ENCODE measurements at places on chromosomes 1 and 21. TPM values are rescaled to one million over a fixed set of nuclear protein-coding genes. Genes with fewer than 3 reads are reported as not detected.
A peak's percentile ranks its signal among the peaks of the same experiment; 100 is the strongest.

Gene RAVER2
- 13.2 TPM for total RNA-seq

Gene IGSF9
- total RNA-seq = 1.9 TPM

Gene HEYL
- 13.1 TPM for total RNA-seq

Gene HES5
- total RNA-seq = not detected

DNA sequence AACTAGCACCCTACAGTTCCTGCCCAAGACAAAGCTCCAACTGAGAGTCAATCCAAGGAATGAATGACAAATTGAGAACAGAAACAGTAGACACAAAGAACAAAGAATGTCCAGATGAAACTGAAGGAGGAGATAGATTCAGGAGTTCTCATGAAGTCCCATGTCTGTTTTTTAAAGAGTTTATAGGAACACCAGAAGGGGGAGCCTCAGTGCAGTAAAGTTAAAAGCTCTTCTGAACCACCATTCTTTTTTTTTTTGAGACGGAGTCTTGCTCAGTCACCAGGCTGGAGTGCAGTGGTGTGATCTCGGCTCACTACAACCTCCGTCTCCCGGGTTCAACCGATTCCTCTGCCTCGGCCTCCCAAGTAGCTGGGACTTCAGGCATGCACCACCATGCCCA is 323.6 kb downstream of the MRPL39 start:
- DNase-seq = no peak
- H3K4me3 ChIP-seq = no peak overlapping the region

DNA sequence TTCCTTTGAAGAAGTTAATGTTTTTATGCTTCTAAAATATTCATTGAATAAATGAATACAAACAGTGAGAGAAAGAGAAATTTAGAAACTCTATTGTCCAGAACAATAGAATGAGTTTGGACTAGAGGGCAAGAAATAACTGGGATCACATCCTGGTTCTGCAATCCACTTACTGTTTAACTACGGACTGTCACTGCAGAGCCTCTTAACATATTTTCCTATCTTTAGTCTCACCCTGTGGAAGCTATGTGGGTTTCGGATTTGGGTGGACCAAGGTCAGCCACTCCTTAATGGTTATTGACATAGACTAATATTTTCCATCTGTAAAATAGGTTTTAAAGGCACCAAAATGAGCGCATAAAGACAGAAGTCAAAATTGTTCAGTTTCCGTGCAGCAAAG is 116.6 kb downstream of the UBE2U start:
- DNase-seq = no peak
- H3K4me1 ChIP-seq = no peaks in the 10 kb centered on the region
- no peaks in the 10 kb centered on the region for H3K27me3 ChIP-seq

GRCh38 chr1:12454406-12455391 is 163.3 kb downstream of the DHRS3 start:
- peaks cover 97% of the 10 kb centered on the region for H3K4me1 ChIP-seq
- no peaks in the 10 kb centered on the region for H3K36me3 ChIP-seq
- H3K27ac ChIP-seq = peak overlapping the region; percentile 95
- DNase-seq = peak; percentile 74

GRCh38 chr1:47434051-47434842 is 3.6 kb upstream of the FOXD2 start:
- peak; percentile 69 for DNase-seq
- no peak overlapping the region for H3K4me3 ChIP-seq
- peaks cover 21% of the 10 kb centered on the region for H3K4me1 ChIP-seq
- no peak overlapping the region for H3K27ac ChIP-seq
- H3K36me3 ChIP-seq = no peaks in the 10 kb centered on the region

DNA sequence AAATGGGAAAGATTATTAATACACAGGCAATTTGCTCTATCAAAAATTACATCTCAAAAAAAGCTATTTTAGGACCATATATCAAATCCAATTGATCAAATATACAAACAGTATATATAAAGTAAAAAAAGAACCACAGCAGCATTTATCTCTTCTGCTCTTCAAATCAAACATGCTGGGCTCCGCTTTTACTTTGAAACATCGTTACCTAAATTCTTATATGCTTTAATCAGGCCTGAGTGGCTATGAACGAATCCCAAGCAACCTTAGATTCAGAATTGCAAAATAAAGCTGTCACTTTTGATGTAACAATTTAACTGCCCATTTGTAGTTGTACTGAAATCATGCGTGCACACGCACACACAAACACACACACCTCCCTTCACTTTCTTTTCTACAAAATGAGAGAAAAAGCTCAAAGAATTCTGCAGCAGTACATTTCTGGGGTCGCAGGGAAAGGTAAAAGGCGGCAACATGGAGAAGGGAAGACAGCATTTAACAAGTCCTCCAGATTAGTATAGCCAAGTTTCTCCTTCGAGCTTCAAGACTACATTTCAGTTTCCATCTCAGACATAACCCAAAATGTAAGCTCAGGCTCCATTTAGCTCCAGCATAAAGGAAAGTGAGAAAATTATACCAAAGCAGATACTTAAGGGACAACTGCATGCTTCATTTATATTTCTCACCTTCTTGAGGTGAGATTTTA is 92.2 kb upstream of the TTC39A start:
- H3K27ac ChIP-seq = no peak overlapping the region
- H3K27me3 ChIP-seq = no peaks in the 10 kb centered on the region
- DNase-seq = no peak
- no peaks in the 10 kb centered on the region for H3K36me3 ChIP-seq
- H3K4me3 ChIP-seq = no peak overlapping the region

GRCh38 chr1:87598429-87598828 is 269.7 kb downstream of the LMO4 start:
- H3K4me1 ChIP-seq = peaks cover 17% of the 10 kb centered on the region
- no peak overlapping the region for H3K4me3 ChIP-seq
- H3K36me3 ChIP-seq = no peaks in the 10 kb centered on the region
- no peaks in the 10 kb centered on the region for H3K27me3 ChIP-seq
- DNase-seq = no peak
- peak overlapping the region; percentile 3 for H3K27ac ChIP-seq

GRCh38 chr1:2375246-2375922 is 16.0 kb downstream of the MORN1 start:
- H3K4me3 ChIP-seq = no peak overlapping the region
- H3K27me3 ChIP-seq = no peaks in the 10 kb centered on the region
- DNase-seq = no peak
- H3K36me3 ChIP-seq = no peaks in the 10 kb centered on the region
- H3K27ac ChIP-seq = no peak overlapping the region
- H3K4me1 ChIP-seq = no peaks in the 10 kb centered on the region

DNA sequence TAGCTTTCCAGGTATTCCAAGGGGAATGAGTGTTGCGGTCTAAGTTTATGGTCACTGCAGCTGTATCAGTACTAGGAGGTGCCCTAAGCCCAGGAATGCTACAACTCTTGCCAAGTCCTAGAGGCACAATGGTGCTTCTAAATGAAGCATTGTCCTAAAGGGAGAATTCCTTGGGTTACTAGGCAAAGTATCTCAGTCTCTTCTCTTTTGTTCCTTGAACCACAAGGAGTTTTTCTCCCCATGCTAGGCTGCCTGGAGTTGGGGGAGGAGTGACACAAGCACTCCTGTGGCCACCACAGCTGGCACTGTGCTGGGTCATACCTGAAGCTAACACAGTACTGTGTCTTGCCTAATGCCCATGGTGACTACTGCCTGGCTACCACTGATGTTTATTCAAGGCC is 50.7 kb downstream of the KMO start:
- no peaks in the 10 kb centered on the region for H3K4me1 ChIP-seq
- H3K36me3 ChIP-seq = no peaks in the 10 kb centered on the region
- H3K4me3 ChIP-seq = no peak overlapping the region
- no peaks in the 10 kb centered on the region for H3K27me3 ChIP-seq

DNA sequence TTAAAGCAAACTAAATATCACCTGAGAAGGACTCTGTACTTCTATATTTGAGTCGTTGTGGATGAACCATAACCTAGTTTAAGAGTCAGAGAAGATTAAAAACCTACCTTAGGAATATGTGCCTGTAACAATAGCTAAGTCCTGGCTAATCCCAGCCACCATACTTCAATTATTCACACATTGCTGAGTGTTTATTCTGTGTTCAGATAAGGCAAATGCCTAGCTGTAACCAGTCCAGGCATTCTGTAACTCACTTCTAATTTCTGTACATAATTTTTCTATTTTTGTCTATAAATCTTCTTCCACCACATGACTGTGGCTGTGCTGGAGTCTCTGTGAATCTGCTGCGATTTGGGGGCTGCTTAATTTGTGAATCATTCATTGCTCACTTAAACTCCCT is 441.9 kb upstream of the ADAMTS5 start:
- no peak overlapping the region for H3K4me3 ChIP-seq
- no peaks in the 10 kb centered on the region for H3K36me3 ChIP-seq
- no peak overlapping the region for H3K27ac ChIP-seq
- H3K4me1 ChIP-seq = no peaks in the 10 kb centered on the region
- no peak for DNase-seq
- H3K27me3 ChIP-seq = no peaks in the 10 kb centered on the region

DNA sequence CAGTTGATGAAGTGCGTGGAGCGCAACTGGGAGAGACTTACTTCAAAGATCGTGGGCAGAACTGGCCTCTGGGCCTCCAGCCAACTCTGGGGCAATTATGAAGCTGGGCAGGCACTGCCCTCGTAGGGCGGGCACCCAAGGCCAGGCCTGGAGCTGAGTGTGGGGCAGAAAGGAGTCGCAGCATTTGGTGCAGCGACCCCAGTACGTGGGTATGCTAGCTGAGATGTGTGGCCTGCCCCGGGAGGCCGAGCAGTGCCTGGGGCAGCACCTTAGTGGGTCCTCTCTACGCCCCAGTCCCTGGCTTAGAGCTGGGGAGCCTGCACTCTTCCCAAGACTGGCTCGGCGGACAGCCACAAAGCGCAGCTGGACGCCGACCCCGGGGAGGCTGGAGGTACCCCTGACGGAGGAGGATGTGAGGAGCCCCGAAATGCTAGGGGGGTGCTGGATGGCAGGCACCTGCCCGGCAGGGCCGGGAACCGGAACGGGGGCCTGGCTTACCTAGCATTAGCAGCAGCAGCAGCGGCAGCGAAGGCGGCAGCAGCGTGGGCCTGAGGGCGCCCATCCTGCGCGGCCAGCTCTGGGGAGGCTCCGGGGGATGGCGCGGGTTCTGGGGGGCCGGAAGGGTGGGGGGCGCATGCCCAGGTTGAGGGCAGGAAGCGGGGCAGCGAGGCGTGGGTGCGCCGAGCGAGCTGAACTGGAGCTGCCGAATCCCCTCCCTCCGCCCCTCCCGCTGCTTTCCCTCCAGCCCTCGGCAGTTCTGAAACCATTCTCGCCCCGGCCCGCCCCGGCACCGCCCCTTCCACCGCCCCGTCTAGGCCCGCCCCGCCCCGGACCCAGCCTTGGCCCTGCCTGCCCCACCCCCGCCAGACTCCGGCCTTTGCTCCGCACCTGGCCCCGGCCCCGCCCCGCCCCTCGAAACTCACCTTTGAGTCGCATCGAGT is at the start of gene IGSF8:
TSS of gene IGSF8 (minus strand) at position 709 of the 941 bp plus-strand sequence. CDS start at position 562, 147 bp downstream.
- no peaks in the 10 kb centered on the region for H3K36me3 ChIP-seq
- H3K27ac ChIP-seq = peak within 1 kb of the TSS; percentile 96
- H3K4me1 ChIP-seq = peaks cover 55% of the 10 kb centered on the region
- peak within 1 kb of the TSS; percentile 75 for H3K4me3 ChIP-seq
- DNase-seq = peak; percentile 95

- peaks cover 10% of the 10 kb centered on the region for H3K4me1 ChIP-seq
- no peak overlapping the region for H3K4me3 ChIP-seq
- H3K27me3 ChIP-seq = no peaks in the 10 kb centered on the region
- no peak overlapping the region for H3K27ac ChIP-seq
- no peak for DNase-seq
These were observed 38.1 kb downstream of the TMEM53 start for GRCh38 chr1:44636083-44636687.

GRCh38 chr1:8627728-8628127 is 189.7 kb downstream of the RERE start:
- peaks cover 12% of the 10 kb centered on the region for H3K4me1 ChIP-seq
- H3K27me3 ChIP-seq = no peaks in the 10 kb centered on the region
- no peak overlapping the region for H3K4me3 ChIP-seq
- H3K27ac ChIP-seq = no peak overlapping the region
- DNase-seq = peak; percentile 32

- peaks cover 56% of the 10 kb centered on the region for H3K27me3 ChIP-seq
- no peaks in the 10 kb centered on the region for H3K36me3 ChIP-seq
- peaks cover 8% of the 10 kb centered on the region for H3K4me1 ChIP-seq
- H3K27ac ChIP-seq = no peak overlapping the region
- no peak for DNase-seq
These were observed 8.1 kb downstream of the FOXD3 start for GRCh38 chr1:63330331-63330916.

Data from thyroid gland (tissue), 4 donors.